ENCODE measurements at places on chromosomes 12 and 14.

DNA sequence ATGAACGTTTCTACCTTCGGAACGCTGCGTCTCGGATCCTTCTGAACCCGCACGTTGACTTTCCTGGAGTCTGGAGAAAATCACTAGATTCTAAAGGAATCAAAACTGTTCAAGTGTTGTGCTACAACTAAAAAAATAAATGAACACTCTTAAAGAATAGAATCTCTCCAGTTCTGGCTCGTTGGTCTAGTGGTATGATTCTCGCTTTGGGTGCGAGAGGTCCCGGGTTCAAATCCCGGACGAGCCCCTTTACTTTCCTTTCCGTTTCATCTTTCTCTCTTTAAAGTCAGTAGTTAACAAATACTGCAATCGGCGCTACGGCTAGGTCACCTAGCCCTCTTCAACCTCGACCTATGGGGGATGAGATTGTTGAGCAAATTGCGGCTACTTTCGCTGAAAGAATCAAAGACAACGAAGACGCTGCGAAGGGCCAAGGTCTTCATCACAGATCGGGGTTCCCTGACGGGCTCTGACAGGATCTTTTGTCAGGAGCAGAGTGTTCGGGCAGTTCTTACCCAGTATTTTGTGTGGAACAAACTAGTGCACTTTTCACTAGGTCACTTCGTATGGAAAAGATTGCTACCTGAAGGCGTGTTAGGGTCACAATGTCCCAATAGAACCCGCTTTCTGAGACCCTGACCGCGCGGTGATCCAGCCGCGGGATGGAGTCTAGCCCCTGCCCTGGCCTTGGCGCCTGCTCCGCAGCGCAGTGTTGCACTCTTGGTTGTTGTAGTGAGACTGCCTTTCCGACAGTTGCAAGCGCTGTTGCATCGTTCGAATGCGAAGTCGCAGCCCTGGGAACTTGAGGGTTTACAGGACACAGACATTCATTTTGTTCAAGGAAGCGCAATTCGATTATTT is 8.4 kb downstream of the OR6S1 start:
- peak; percentile 79 for DNase-seq

DNA sequence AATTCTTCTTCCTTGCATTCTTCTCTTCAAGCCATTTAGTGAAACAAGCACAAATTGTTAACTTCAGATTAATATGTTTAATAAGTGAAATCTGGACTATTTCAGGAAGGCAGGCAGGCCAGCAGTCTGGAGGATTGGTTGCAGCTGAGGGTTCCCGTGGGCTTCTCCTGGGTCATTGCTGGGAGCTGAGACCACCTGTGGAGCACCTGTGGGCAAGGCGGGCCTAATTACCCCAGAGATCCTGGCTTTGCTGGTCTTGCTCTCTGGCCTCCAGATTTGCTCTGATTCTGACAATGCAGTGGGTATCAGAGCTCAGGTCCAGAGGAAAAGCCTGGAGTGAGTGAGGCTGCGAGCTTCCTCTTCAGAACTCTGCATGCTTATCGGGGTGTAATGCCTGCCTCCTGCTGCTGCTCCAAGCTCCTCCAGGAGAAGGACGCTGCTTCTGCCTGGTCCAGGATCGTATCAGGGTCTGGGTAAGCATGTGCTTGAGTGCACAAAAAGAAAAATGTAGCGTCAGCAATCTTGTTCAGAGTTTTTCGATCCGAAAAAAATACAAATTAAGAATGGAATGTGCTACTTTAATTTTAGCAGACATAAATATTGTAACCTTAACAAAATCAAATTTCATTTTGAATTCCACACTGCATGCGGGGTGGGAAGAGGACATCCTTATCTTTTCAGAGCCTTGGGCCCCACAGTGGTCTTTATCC is 93.8 kb downstream of the TMEM30B start:
- DNase-seq, result no peak

- DNase-seq, result peak; percentile 49
Observed at GRCh38 chr12:20213723-20214625, 154.4 kb upstream of the PDE3A start.

DNA sequence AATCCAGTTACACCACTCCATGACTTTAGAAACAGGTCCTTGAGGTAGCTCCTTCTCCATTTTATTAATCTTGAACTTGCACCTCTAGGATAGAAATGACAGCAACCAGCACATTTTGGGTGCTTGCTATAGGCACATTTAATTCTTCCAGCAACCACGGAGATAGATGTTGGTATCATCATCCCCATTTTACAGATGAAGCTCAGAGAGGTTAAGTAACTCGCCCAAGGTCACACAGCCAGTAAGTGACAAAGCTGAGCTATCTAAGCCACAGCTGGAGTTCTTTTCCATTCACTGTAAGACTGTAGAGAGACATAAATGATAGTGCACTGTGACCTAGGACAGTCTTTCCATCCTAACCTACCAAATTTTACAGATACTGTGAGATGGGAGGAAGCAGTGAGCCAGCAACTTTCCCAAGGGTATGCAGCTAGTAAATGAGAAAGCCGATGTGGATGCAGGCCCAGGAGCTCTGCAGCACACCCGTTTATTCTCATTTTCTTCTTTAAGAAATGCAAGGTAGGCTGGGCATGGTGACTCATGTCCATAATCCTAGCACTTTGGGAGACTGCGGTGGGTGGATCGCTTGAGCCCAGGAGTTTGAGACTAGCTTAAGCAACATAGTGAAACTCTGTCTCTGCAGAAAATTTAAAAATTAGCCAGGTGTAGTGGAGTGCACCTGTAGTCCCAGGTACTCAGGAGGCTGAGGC is 103.2 kb downstream of the TBX5 start:
- no peak for DNase-seq

DNA sequence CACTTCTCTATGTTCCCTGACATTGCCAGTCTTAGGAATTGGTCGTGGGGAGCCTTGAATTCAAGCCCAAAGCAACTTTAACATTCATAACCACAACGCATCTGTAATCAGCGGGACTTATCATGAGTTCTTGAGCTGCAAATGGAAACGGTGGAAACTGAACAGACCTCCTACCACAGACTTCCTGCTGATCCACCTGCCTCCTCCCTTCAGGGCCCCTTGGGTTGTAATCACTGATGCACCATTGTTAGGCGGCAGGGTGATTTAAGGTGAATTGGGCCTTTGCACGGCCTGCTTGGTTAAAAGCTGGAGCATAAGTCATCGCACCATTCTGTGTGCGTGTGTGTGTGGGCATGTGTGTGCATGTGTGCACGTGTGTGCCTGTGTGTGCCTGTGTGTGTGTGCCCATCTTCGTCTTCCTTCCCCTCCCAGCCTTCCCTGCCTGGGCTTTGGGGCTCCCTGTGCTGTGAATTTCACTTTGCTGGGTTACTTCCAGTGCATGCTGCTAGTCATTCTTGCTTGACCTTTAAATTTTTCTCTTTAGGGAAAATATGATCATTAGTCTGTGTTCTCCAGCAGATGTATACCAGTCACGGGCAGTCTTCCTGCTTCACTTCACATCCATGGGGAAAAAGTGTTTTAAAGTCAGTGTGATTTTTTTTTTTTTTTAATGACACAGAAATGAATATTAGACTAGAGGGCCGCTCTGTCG is 29.1 kb downstream of the CHST11 start:
- no peak for DNase-seq

- no peak for DNase-seq
Observed at GRCh38 chr14:103541709-103542604, 13.0 kb downstream of the TRMT61A start.

- DNase-seq, result no peak
Observed at GRCh38 chr12:91773749-91774429, 371.8 kb downstream of the BTG1 start.

- DNase-seq, result no peak
Observed at GRCh38 chr12:79351251-79351650, 339.5 kb downstream of the PAWR start.

GRCh38 chr14:58104808-58105207 is 47.2 kb downstream of the ARMH4 start:
- DNase-seq, result peak; percentile 88

DNA sequence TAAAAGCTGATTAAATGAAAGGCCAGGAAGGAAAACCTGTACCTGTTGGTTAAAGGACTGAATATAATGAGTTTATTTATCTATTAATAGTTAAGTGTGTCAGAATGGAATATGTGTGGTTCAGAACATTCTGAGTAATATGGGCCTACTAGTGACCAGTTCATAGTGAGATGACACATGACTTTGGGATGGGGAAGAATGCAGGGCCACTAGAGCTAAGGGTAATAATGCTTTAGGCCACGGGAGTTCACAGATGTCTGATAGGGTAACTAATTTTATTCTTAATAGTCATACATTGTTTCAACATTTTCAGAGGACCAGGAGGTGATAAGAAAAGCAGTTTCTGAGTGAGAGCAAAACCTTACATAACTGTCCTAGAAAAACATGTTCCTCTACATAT is 247.8 kb upstream of the OR4E1 start:
- no peak for DNase-seq

DNA sequence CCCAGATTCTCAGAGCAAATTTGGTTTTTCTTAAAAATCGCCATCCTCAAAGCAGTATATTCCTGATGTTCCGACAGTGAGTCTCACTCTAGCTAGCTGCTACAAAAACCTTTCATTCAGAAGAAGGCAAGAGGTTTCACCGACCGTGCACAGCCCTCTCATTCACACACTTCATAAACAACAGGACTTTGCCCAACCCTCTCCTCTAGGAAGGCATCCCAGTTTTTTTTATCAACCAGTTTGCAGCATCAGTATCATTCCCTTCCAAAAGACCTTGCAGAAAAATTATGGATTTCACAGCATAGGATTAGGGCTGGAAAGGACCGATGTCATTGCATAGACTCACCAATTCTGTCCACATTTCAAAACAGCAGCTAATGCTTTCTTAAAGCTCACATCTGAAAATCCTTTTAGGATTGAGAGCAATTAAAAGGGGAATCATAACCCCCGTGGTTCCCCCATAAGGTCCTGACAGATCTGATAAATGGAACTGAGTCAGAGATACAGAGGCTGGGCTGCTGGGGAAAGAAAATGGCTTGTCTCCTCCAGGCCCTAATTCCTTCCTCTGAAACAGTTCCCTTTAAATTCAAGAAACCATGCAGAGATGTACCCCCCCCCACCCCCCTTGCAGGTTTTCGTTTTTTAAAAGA is 597 bp downstream of the SVOP start:
- no peak for DNase-seq

- DNase-seq, result peak; percentile 70
Observed at GRCh38 chr14:21255385-21256101, 13.7 kb downstream of the HNRNPC start.

DNA sequence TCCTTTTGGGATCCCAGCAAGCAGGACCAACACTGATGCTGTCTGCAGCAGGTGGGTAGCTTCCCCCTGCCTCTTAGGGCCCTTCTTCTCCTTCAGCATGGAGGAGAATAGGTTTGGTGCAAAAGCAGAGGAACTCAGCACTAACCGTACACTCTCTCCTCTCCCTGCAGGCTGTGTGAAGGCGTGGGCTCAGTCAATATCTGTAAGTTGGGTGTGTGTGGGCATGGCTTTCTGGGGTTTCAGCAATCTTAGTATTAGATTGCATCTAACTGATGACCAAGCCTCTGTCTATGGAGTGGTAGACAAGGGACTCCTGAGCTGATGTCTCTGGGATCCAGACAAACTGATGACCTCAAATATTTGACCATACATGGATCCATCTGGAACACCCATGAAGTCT is 14.3 kb downstream of the KRT85 start:
- no peak for DNase-seq

DNA sequence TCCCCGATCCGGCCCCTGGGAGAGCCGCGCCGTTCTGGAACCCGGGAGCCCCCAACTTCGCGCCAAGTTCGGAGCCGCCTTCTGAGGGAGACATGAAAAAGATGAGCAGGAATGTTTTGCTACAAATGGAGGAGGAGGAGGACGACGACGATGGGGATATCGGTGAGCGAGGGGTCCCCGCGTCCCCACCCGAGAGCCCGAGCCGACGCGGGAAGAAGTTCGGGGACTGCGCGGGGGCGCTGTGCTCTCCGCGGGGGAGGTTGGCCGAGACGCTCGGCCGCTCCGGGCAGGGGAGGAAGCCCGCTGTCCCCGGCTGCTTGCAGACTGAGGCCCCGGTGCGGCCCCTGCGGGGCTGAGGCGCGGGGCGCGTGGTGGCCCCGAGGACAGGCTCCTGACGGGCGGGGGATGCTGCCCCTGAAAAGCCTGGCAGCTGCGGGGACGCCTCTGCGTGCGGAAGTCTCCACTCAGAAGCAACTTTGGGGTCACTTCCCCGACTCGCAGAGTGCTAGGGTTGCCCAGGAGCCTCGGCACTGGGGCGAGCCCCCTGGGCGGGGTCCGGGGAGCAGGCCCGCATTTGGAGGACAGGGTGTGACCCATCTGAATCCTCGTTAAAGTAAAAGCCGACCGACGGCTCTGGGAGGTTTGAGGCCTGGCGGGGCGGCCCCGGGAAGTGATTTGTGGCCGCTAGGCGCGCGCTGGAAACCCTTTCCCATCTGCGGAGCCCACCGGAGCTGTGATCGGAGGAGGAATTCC is 511 bp downstream of the ANO6 start:
- DNase-seq, result peak; percentile 57

- no peak for DNase-seq
Observed at GRCh38 chr14:102723650-102724049, 53.6 kb upstream of the TRAF3 start.

DNA sequence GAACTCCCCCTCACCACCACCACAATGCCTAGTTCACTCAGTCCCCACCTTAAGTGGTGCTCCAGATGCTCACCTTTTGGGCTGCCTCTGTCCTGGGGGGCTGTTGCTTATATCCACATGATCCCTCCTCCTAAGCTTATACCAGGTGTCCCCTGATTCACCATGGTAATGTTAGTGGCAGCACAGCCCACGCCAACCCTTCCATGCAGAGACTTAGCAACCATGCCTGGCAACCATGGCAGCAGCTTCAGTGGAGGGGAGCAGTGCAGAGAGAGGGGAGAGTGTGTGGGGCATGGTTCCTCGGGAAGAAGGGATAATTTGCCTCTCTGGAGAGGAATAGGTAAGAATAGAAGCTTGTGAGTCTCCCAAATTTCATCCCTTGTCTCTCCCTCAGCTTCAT is 1.2 kb upstream of the DDN start:
- DNase-seq, result no peak

DNA sequence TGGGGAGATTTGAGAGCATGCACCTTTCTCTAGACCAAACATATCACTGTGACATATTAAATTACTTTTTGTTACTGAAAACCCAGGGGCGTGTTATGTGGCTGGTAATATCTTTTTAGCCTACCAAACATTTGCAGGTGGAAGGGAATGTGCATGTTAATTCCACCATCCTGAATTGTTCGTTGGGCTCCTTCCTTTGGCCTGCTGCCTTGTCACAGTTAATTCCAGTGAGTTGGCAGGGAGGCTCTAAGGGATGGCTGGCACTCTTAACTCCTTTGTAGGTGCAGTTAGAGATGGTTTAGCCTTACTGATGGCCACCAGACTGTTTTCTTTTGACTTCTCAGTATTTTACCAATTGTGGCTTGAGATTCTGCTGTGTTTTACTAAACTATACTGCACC is 64.5 kb downstream of the DIP2B start:
- DNase-seq, result no peak

Data from EH (cell line).